PC-9 (cell line): ENCODE measurements at places on chromosomes 3 and 15. TPM values are rescaled to one million over a fixed set of nuclear protein-coding genes. Genes with fewer than 3 reads are reported as not detected.
A peak's percentile ranks its signal among the peaks of the same experiment; 100 is the strongest.

DNA sequence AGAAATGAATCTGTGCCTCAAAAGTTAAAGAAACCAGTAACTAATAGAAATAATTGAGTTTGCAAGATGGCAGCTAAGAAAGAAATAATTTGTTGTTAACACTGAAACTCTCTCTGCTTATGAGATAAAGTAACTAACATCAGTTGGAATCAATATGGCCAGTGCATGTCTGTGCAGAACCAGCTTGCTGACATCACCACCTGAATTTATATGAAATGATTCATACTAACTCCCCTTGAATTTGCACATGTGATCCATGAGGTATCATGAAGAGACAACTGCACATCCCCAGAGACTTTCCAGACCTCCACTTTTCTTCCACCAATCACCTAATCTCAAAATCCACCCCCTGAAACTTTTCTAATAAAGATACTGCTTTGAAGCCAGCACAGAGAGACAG is 10.3 kb upstream of the SLC25A38 start:
- no peak overlapping the region for H3K27ac ChIP-seq
- peaks cover 22% of the 10 kb centered on the region; the same call in 1 of the 2 replicates for H3K27me3 ChIP-seq
- H3K4me3 ChIP-seq: no peak overlapping the region
- no peaks in the 10 kb centered on the region for H3K36me3 ChIP-seq
- no peaks in the 10 kb centered on the region for H3K4me1 ChIP-seq
- no peak for DNase-seq

Gene CPNE9
- not detected in 2 replicates for total RNA-seq

GRCh38 chr3:39013289-39013688 is 38.5 kb downstream of the SCN11A start:
- no peaks in the 10 kb centered on the region for H3K4me1 ChIP-seq
- H3K36me3 ChIP-seq: no peaks in the 10 kb centered on the region
- H3K27ac ChIP-seq: no peak overlapping the region
- no peak overlapping the region for H3K4me3 ChIP-seq
- peaks cover 18% of the 10 kb centered on the region for H3K27me3 ChIP-seq

Gene ARPP19
- total RNA-seq: 108 and 119 TPM in 2 replicates

Gene GRAMD1C
- total RNA-seq: 14.7 and 15.7 TPM in 2 replicates

GRCh38 chr3:48661501-48662144 is 1.1 kb downstream of the CELSR3 start:
- H3K4me3 ChIP-seq: no peak overlapping the region
- 0 out of 2 replicates have a peak, but pooled peaks cover 4% of the 10 kb centered on the region for H3K4me1 ChIP-seq
- H3K27ac ChIP-seq: no peak overlapping the region
- no peaks in the 10 kb centered on the region for H3K27me3 ChIP-seq
- H3K36me3 ChIP-seq: no peaks in the 10 kb centered on the region
- peak; percentile 41 for DNase-seq

- no peak overlapping the region for H3K27ac ChIP-seq
- H3K4me3 ChIP-seq: no peak overlapping the region
- DNase-seq: no peak
- peaks cover 12% of the 10 kb centered on the region for H3K4me1 ChIP-seq
Measured at GRCh38 chr3:66475386-66476020, 25.3 kb downstream of the LRIG1 start.

- H3K4me1 ChIP-seq: peaks cover 64% of the 10 kb centered on the region
- 0 out of 2 replicates have a peak, but pooled peaks cover 7% of the 10 kb centered on the region for H3K36me3 ChIP-seq
- H3K4me3 ChIP-seq: no peak overlapping the region
Measured at GRCh38 chr15:73930790-73931281, 4.6 kb downstream of the LOXL1 start.

GRCh38 chr3:168094877-168095610 is 680 bp downstream of the GOLIM4 start:
- no peaks in the 10 kb centered on the region for H3K27me3 ChIP-seq
- H3K36me3 ChIP-seq: no peaks in the 10 kb centered on the region
- H3K4me3 ChIP-seq: peak overlapping the region; percentile 92
- peaks cover 35% of the 10 kb centered on the region for H3K4me1 ChIP-seq
- H3K27ac ChIP-seq: peak overlapping the region; percentile 67

- no peaks in the 10 kb centered on the region for H3K36me3 ChIP-seq
- no peak overlapping the region for H3K27ac ChIP-seq
- no peaks in the 10 kb centered on the region for H3K4me1 ChIP-seq
- peaks cover 24% of the 10 kb centered on the region for H3K27me3 ChIP-seq
- no peak overlapping the region for H3K4me3 ChIP-seq
Measured at GRCh38 chr15:31313223-31313622, 13.4 kb upstream of the KLF13 start.

GRCh38 chr3:47002171-47003055 is 22.9 kb downstream of the NBEAL2 start:
- DNase-seq: no peak
- H3K36me3 ChIP-seq: no peaks in the 10 kb centered on the region
- H3K27ac ChIP-seq: no peak overlapping the region
- no peaks in the 10 kb centered on the region for H3K27me3 ChIP-seq
- H3K4me3 ChIP-seq: no peak overlapping the region

- H3K27me3 ChIP-seq: no peaks in the 10 kb centered on the region
- H3K4me3 ChIP-seq: no peak overlapping the region
- H3K36me3 ChIP-seq: no peaks in the 10 kb centered on the region
- H3K27ac ChIP-seq: no peak overlapping the region
- H3K4me1 ChIP-seq: no peaks in the 10 kb centered on the region
Measured at GRCh38 chr15:77597804-77598453, 34.8 kb downstream of the LINGO1 start.

DNA sequence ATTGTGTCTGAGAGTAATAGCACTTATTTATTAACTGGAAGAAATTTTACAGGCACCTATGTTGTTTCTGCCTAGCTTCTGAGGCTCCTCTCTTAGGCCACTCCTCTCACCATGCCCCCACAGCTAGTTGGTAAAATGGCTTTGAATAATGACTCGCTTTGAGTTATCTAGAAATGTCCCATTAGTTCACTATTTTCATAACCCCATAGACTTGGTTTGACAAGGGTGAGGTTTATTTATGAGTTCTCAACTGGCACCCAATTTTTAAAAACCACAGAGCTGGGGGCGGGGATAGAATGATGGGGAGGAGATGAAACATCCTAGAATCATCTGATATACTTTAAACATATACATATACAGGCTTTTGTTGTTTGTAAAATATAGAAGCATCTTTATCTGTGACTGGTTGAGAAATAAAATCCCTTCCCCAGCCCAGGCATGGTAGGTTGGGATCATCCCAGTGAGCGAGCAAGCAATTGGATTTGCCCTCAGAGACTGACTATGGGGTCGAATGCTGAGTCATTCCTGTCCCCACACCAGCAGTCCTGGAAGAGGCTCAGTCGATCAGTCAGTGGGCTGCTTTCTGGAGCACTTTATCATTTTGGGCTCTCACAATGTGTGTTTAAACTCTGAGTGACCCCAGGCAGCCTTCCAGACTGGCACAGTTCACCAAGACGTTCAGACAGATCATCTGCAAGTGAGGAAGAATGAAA is 60.2 kb upstream of the TSEN2 start:
- peaks cover 26% of the 10 kb centered on the region for H3K4me1 ChIP-seq
- no peaks in the 10 kb centered on the region for H3K27me3 ChIP-seq
- H3K4me3 ChIP-seq: no peak overlapping the region
- H3K36me3 ChIP-seq: peaks cover 64% of the 10 kb centered on the region
- peak overlapping the region; percentile 40 for H3K27ac ChIP-seq
- DNase-seq: no peak

DNA sequence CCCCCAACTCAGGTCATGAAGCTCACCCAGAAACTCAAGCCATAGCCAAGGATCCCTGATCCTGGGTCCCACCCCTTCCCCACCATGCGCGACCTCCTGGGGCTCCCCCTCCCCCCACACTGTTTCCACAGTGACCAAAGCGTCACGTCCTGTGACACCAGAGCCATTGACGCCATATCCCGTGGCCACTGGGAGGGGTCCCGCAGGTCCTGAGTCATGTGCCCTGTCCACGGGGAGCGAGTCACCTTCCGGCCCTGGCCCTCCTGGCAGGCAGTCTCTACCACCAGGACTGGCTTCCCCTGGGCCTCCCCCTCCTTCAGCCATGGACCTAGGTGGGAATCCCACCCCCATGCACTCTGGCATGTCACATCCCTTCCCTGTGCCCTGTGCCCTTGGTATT is 15.6 kb downstream of the SEMA3F start:
- no peaks in the 10 kb centered on the region for H3K36me3 ChIP-seq
- DNase-seq: peak; percentile 66
- H3K4me3 ChIP-seq: no peak overlapping the region
- H3K27ac ChIP-seq: no peak overlapping the region

DNA sequence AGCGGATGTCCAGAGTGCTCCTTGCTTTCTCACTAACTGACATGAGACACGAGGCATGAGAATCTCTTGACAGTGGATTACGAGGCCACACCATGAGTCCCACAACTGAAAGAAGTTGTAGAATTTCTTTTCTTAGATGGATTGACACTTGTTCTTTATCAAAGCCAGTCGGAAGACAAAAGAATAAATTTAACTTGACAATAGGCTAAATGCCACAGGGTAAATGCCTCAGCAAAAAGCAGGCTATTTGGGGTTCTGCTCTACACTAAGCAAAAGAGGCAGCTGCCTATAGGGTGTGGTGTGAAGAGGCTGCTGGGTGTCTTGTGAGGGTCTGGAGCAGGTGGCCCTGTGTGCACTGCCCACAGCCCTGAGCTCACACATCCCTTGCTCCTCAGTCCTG is 135.1 kb upstream of the SEMA6D start:
- H3K27ac ChIP-seq: no peak overlapping the region
- H3K4me3 ChIP-seq: no peak overlapping the region
- H3K36me3 ChIP-seq: no peaks in the 10 kb centered on the region
- no peaks in the 10 kb centered on the region for H3K4me1 ChIP-seq
- DNase-seq: no peak
- H3K27me3 ChIP-seq: no peaks in the 10 kb centered on the region

Gene SLC12A1
- total RNA-seq: not detected in 2 replicates

Gene BCHE
- total RNA-seq: not detected in 2 replicates

DNA sequence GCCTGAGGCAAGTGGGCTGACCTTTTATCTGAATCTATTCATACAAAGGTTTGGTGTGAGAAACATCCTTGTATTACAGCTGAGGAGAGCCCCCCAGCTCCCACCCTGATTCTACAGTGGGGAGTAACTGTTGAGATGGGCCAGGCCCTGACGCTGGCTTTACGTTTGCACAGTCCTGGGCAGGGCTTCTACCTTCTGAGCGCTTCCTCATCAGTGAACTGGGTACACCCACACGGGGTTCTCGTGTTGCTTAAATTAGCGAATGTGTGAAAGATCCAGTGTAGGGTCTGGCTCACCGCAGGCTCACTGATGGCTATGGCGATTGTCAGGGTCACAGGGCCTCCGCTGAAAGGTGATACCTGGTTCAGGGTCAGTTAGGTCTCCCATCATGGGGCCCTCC is 7.3 kb upstream of the GHRL start:
- peaks cover 30% of the 10 kb centered on the region; the same call in 1 of the 2 replicates for H3K36me3 ChIP-seq
- H3K4me3 ChIP-seq: no peak overlapping the region
- H3K27ac ChIP-seq: no peak overlapping the region
- no peaks in the 10 kb centered on the region for H3K27me3 ChIP-seq

Gene CCR8
- not detected in 2 replicates for total RNA-seq

DNA sequence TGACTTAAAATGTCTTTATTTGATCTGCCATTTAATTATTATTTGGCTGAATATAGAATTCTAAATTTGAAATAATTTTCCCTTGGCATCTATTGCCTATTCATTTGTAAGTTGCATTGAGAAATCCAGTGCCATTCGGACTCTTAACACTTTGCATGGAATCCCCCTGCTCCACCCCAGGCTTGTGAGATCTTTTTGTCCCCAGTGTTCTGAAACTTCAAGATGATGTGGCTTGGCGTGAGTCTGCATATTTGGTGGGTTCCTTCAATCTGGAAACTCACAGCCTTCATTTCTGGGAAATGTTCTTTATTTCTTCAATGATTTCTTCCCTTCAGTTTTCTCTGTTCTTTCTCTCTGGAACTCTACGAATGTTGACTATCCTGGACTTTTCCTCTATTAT is 83.8 kb upstream of the BLM start:
- no peak overlapping the region for H3K27ac ChIP-seq
- 0 out of 2 replicates have a peak, but pooled peaks cover 7% of the 10 kb centered on the region for H3K36me3 ChIP-seq
- no peaks in the 10 kb centered on the region for H3K27me3 ChIP-seq

Gene ITIH1
- total RNA-seq: not detected in 2 replicates

DNA sequence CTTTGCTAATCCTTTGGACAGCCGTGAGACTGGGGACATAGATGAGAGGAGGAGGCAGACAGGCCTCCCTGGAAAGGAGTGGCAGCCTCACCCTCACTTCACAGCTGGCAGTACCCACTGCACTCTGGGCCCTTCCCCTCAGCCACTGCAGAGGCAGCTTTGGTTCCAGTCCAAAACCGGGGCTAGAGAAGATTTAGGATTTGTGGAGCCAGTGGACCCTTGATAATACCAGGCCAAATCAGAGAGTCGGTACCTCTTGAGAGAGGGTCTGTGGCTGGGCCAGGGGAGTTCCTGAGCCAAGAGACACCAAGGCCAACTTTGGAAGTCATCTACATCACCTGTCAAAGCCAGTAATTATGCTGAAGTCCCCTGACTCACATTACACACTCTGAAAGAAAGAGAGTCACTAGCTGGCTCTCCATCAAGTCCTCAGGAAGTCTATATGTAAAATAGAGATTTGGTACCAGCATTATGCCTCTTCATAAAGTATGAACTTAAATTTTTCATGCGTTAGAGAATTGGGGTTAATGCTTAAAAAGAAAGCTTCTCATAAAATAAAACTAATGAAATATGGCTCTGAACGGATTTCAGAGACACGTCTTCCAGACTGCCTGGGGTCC is 244.1 kb upstream of the SEMA6D start:
- H3K4me1 ChIP-seq: no peaks in the 10 kb centered on the region
- no peaks in the 10 kb centered on the region for H3K27me3 ChIP-seq
- H3K27ac ChIP-seq: no peak overlapping the region
- no peaks in the 10 kb centered on the region for H3K36me3 ChIP-seq

DNA sequence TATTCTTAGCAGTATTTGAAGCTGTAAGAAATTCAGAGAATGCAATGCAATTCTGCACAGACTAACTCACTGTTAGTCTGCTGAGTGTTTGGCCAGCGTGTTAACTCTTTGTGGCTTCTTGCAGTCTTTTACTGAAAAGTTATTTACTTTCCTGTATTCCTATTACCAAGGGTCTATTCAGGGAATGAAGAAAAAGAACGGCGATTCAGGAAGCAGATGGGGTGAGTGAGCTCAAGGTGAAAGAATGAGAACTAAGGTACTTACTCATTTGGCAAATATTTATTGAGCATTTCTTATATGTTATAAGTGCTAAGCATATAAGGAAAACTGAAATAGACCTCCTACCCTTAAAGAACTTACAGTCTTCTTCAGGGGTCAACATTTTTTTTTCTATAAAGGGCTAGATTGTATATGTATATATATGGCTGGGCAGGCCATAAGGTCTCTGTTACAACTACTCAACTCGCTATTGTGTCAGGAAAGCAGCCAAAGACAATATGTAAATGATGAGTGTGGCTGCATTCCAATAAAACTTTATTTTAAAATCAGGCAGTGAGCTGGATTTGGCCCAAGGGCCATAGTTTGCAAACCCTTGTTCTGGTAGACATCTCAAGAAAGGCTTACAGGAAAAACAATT is 271.9 kb upstream of the GADL1 start:
- peak overlapping the region; percentile 57 for H3K27ac ChIP-seq
- no peaks in the 10 kb centered on the region for H3K36me3 ChIP-seq
- no peaks in the 10 kb centered on the region for H3K27me3 ChIP-seq
- H3K4me3 ChIP-seq: no peak overlapping the region

- no peaks in the 10 kb centered on the region for H3K4me1 ChIP-seq
- H3K27me3 ChIP-seq: no peaks in the 10 kb centered on the region
- DNase-seq: no peak
Measured at GRCh38 chr3:5898106-5898505, 710.6 kb downstream of the EDEM1 start.

Gene CLSTN2
- not detected in 2 replicates for total RNA-seq
